Ovary (tissue), 10 donors: ENCODE measurements at places on chromosomes 6 and 20. TPM values are rescaled to one million over a fixed set of nuclear protein-coding genes. Genes with fewer than 3 reads are reported as not detected.

The SLC32A1 gene
- total RNA-seq = not detected

The CENPQ gene
- total RNA-seq = 3.2 TPM

The CEP250 gene
- 20.6 TPM for total RNA-seq

The CRIP3 gene
- 2.3 TPM for total RNA-seq

The TGM2 gene
- 15.0 TPM for total RNA-seq

The ADGB gene
- 0.60 TPM for total RNA-seq

The CRISP3 gene
- 10.2 TPM for total RNA-seq

The DEFB124 gene
- not detected for total RNA-seq

The DPPA5 gene
- total RNA-seq = not detected

- H3K27ac ChIP-seq = no peak overlapping the region
- peaks cover 3% of the 10 kb centered on the region for H3K4me1 ChIP-seq
- no peak for DNase-seq
- H3K27me3 ChIP-seq = no peaks in the 10 kb centered on the region
- no peak overlapping the region for H3K4me3 ChIP-seq
Measured at GRCh38 chr6:14290772-14291330, 173.3 kb downstream of the CD83 start.

GRCh38 chr6:20856681-20857288 is 322.5 kb downstream of the CDKAL1 start:
- H3K27ac ChIP-seq = no peak overlapping the region
- H3K4me3 ChIP-seq = no peak overlapping the region
- DNase-seq = no peak
- no peaks in the 10 kb centered on the region for H3K4me1 ChIP-seq
- no peaks in the 10 kb centered on the region for H3K27me3 ChIP-seq

- H3K4me3 ChIP-seq = no peak overlapping the region
- H3K27ac ChIP-seq = no peak overlapping the region
- H3K36me3 ChIP-seq = no peaks in the 10 kb centered on the region
- H3K27me3 ChIP-seq = no peaks in the 10 kb centered on the region
- H3K4me1 ChIP-seq = no peaks in the 10 kb centered on the region
- no peak for DNase-seq
Measured at GRCh38 chr20:14761903-14762302, 424.5 kb upstream of the FLRT3 start.

DNA sequence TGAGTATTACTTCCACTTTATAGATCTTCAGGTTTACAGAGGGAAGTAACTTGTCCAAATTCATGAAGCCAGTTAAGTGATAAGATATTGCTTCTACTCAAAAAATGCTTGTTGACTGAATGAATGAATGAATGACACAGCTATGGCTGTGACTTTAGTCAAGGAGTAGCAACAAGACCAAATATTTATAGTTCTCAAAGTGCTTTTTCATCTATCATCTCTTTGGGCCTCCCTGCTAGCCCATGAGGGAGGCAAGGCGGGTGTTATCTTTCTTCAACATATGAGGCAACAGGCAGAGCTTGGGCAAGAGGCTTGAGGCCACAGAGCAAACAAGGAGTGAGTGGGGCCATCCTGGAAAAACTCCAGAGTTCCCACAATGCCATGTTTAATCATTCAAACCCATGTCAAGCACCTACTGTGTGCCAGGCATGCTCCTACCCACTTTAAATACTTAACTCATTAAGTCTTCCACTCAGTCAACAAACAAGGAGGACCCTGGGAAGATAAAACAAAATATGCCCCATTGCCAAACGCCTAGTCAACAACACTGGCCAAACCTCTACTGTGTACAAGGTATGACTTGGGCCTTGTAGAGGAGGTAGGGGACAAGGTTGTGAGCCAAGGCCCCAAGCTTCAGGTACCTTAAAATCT is 15.9 kb downstream of the BCL2L1 start:
- no peaks in the 10 kb centered on the region for H3K27me3 ChIP-seq
- no peak overlapping the region for H3K4me3 ChIP-seq
- H3K36me3 ChIP-seq = no peaks in the 10 kb centered on the region
- peaks cover 4% of the 10 kb centered on the region for H3K4me1 ChIP-seq
- DNase-seq = no peak

DNA sequence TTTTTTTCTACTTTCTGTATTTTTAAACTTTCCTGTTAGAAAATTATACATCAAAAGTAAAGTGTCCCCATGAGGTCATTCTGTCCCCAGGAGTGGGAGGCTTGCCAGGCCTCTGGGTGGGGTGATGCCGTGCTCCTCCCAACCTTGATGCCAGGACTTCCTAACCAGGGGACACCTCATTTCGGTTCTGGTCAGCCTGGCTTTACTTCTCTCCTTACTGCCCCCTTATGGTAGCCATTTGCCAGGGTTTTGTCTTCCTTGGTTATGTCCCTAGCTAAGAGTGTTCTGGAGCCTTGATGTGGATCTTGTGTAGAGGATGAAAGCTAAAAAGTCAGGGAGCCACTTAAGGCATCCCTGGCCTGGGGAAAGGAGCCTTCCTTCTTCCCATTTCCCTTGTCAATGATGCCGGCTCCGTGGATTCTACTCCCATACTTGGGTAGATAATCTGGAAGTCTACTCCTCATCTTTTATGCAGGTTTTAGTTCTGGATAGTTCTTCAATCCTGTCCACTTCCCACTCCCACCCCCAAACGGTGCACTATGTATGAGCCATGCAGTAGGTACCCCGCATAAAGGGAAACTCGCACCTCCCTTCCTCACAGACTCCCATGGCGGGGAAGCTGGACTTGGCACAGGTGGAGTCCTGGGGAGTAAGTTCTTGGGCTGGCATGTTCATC is 164.1 kb upstream of the SALL4 start:
- no peaks in the 10 kb centered on the region for H3K27me3 ChIP-seq
- H3K4me3 ChIP-seq = no peak overlapping the region
- H3K4me1 ChIP-seq = no peaks in the 10 kb centered on the region
- H3K36me3 ChIP-seq = no peaks in the 10 kb centered on the region
- no peak overlapping the region for H3K27ac ChIP-seq

DNA sequence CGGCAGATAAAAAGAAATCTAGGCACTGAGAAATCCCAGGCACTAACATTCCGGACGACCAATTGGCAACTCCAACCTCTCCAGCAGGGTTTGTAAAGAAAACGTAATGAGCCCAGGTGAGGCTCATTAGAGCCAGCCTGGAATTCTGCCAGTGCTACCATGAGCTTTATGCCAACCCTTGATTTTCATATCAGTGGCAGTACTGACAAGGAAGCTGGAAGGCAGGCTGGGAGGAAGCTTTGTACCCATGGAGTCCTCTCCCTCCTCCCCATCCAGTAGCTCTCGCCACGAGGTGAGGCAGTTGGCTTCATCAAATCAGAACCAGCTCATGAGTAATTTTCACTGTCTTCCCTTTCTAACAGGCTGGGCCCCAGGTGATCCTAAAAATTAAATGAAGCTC is 250.2 kb downstream of the ZNF217 start:
- no peak overlapping the region for H3K27ac ChIP-seq
- H3K36me3 ChIP-seq = no peaks in the 10 kb centered on the region
- no peak for DNase-seq
- H3K27me3 ChIP-seq = no peaks in the 10 kb centered on the region
- H3K4me1 ChIP-seq = no peaks in the 10 kb centered on the region
- no peak overlapping the region for H3K4me3 ChIP-seq

GRCh38 chr6:117932676-117933075 is 25.6 kb downstream of the SLC35F1 start:
- H3K27me3 ChIP-seq = no peaks in the 10 kb centered on the region
- no peak overlapping the region for H3K27ac ChIP-seq
- no peaks in the 10 kb centered on the region for H3K4me1 ChIP-seq
- no peak overlapping the region for H3K4me3 ChIP-seq
- H3K36me3 ChIP-seq = no peaks in the 10 kb centered on the region

- no peak for DNase-seq
- H3K27ac ChIP-seq = no peak overlapping the region
- no peaks in the 10 kb centered on the region for H3K36me3 ChIP-seq
- H3K27me3 ChIP-seq = no peaks in the 10 kb centered on the region
- H3K4me1 ChIP-seq = peaks cover 21% of the 10 kb centered on the region
Measured at GRCh38 chr6:134253681-134254080, 64.2 kb downstream of the SGK1 start.

DNA sequence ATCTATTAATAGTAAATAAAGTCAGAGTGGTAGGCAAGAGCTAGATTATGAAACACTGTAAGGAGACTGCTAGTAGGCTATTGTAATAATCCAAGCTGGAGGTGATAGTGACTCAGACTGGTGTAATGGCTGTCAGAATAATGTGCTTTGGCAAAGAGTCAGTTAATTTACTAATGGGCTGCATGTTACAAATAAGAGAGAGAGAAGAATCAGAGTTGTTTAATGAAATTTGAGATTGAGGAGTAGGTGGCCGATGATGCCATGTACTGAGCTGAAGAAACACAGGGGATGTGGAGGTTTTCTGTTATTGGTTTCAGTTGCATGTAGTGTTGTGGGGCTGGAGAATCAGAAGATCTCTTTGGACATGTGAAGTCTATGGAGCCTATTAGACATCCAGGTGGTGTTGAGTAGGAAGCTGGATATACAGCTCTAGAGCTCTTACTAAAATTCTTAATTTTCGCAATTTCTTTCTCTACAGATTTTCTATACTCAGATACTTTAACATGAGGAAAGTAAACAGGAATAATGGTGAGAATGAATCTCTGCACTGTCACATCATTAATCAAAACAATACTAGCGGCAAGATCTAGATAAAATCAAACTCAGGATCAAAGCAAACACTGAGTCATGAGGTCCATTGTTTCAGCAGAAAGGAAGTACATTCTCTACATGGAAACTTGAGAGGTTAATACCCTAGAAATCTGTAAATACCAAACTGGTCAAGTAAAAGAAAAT is 167.7 kb downstream of the SIM1 start:
- H3K4me1 ChIP-seq = no peaks in the 10 kb centered on the region
- no peaks in the 10 kb centered on the region for H3K36me3 ChIP-seq
- no peak for DNase-seq
- H3K27me3 ChIP-seq = no peaks in the 10 kb centered on the region
- H3K4me3 ChIP-seq = no peak overlapping the region

DNA sequence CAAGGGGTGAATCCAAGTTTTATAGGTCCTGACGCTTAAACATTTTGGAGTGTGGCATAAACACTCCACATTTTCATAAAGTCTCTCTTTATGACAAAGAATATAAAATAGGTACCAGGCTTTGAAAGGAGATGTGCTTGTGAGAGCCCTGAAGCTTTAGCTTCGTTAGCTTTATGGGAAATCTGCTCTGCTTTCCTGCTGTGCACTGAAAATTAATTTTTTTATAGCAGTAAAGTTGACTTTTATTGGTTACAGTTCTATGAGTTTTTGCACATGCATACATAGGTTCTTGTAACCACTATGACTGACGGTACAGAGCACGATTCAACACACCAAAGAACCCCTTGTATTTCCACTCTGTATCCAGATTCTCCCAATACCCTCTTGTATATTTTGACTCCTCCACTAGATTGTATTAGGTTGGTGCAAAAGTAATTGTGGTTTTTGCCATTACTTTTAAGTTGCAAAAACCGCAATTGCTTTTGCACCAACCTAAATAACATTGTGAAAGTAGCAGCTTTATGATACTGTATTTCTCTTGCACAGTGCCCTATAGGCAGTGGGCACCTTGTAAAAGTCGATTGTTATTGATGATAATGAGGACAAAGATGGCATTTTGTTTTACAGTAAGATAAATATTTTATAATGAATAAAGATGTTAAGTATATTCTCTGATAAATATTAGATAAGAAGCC is 145.2 kb upstream of the AKIRIN2 start:
- no peak for DNase-seq
- no peak overlapping the region for H3K27ac ChIP-seq
- no peak overlapping the region for H3K4me3 ChIP-seq
- H3K36me3 ChIP-seq = no peaks in the 10 kb centered on the region
- H3K4me1 ChIP-seq = no peaks in the 10 kb centered on the region

DNA sequence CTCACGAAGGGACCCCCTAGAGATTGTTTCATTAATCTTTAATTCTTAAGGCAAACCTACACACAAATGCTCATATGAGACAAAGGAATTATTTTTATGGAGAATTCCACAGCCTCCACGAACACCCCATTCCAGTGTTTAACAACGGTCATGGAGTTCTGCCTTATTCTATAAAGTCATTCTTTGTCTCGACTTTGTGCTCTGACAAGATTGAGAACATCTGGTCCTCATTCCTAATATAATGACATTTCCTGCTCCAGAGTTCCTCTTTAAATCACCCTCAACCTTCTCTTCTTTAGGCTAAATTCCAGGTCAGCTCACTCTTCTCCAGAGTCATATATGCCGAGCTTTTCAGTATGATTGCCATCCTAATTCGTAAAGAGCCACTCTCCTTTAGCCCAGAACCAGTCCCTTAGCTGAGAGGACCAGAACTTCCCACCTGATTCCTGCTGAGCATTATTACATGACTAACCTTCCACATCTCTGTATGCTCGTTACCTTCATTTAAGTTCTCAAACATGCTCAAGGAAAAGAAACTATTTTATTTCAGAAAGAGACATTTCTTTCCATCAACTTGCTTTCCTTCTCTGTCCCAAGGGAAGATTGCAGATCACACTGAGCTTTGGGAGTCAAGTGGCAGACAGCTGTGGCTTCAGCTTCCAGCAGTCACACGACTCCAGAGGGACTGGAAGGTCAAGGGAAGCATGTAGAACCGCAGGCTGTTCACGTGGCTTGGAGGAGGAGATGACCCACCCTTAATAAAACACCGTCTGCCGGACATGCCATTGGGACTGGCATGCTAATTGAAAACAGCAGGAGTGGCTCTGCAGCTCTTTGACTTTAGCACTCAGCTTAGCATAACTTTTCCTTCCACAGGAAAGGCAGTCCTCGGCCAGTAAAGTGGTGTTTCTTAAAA is 467.1 kb upstream of the HSF2 start:
- no peak overlapping the region for H3K4me3 ChIP-seq
- H3K4me1 ChIP-seq = peaks cover 2% of the 10 kb centered on the region
- no peak for DNase-seq
- H3K36me3 ChIP-seq = no peaks in the 10 kb centered on the region

DNA sequence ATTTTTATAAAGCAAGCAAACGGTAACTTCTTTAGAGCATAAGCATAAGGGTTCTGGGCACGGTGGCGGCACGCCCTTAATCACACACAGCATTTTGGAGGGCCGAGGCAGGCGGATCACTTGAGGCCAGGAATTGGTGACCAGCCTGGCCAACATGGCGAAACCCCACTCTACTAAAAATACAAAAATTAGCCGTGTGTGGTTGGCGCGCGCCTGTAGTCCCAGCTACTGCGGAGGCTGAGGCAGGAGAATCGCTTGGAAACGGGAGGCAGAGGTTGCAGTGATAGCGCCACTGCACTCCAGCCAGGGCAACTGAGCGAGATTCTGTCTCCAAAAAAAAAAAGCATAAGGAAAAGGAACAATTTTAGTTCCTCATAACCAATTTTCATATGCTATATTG is 2.6 kb downstream of the SENP6 start:
- DNase-seq = no peak
- H3K36me3 ChIP-seq = no peaks in the 10 kb centered on the region
- no peaks in the 10 kb centered on the region for H3K27me3 ChIP-seq
- H3K4me3 ChIP-seq = no peak overlapping the region
- peaks cover 15% of the 10 kb centered on the region for H3K4me1 ChIP-seq
- H3K27ac ChIP-seq = no peak overlapping the region

- H3K4me1 ChIP-seq = no peaks in the 10 kb centered on the region
- no peak for DNase-seq
- H3K4me3 ChIP-seq = no peak overlapping the region
- H3K27ac ChIP-seq = no peak overlapping the region
- no peaks in the 10 kb centered on the region for H3K36me3 ChIP-seq
Measured at GRCh38 chr6:48290595-48290994, 179.6 kb upstream of the PTCHD4 start.

GRCh38 chr6:170108456-170108855 is 182.4 kb downstream of the DLL1 start:
- no peaks in the 10 kb centered on the region for H3K4me1 ChIP-seq
- no peak overlapping the region for H3K4me3 ChIP-seq
- no peak overlapping the region for H3K27ac ChIP-seq
- no peaks in the 10 kb centered on the region for H3K27me3 ChIP-seq
